ENCODE measurements at places on chromosomes 2 and 18. TPM values are rescaled to one million over a fixed set of nuclear protein-coding genes. Genes with fewer than 3 reads are reported as not detected.

GAD1 gene
- total RNA-seq = 18.5 TPM

- no peak for DNase-seq
Observed at GRCh38 chr2:127254386-127254981, 34.4 kb upstream of the CYP27C1 start.

DNA sequence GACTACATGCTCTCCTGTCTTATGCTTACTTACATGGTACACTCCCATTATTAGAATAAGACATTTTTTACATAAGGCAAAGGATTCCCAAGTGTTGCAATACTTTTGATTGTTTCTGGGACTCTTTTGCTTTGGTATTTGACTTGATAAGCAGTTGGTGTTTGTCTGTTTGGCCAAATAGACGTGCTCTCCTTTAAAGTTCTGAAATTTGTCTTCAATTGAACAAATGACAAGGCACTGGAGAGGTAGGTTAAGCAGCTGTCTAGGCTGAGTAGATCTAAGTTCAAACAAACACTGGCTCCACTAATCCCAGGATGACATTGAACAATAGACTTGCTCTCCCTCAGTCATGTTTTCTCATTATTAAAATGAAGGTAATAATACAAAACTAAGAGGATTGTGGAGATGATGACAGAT is 430.5 kb downstream of the STK39 start:
- DNase-seq = no peak

CAPN13 gene
- 3.3 TPM for total RNA-seq

GRCh38 chr2:1731963-1732768 is 12.1 kb downstream of the PXDN start:
- peak; percentile 3 for DNase-seq

DNA sequence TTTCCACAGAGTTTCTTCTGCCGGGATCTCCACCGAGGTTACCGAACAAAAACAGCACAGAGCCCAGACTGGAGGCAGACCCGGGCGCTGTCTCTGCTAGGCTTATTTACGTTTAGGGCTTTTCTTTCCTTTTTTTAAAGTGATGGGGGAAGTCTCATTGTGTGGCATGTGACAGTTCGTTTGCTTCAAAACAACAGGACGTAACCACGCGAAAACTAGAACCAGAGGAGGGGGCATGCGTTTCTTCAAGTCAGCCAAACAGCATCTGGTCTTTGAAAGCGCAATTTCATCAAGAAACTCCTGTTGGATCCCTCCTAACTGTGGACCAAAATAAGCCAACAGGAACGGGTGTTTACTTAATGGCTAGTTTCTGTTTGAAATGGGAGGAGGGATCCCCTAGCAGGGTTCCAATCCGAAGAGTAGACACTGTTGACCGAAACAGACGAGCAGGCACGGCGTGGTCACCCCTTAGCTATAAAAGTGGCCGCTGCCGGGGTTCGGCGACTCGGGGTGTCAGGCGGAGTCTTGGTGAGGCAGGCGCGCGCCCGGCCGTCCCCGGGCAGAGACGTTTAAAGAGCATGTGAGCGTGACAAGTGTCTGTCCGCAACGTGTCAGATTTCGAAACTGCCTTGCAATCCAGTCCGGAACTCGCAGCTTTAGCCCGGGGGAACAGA is 997 bp upstream of the TGIF1 start:
- DNase-seq = no peak

PDE1A gene
- 0.44 TPM for total RNA-seq

DSG2 gene
- total RNA-seq = 32.1 TPM

POMC gene
- 10.5 TPM for total RNA-seq

DNA sequence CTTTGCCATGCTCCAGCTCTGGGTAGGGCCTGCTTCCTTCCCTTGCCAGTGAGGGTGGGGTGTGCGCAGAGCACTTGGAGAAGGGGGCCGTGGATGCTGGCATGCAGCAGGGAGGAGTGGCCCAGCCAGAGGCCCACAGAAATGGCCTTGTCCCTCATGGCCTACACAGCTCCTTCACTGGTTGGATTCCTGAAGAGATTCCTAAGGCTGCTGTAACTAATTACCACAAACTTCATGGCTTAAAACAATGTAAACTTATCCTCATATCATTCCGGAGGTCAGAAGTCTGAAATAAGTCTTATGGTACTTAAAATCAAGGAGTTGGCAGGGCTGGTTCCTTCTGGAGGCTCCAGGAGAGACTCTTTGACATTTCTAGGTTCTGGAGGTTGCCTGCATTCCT is 195.2 kb downstream of the GLI2 start:
- DNase-seq = no peak

DNA sequence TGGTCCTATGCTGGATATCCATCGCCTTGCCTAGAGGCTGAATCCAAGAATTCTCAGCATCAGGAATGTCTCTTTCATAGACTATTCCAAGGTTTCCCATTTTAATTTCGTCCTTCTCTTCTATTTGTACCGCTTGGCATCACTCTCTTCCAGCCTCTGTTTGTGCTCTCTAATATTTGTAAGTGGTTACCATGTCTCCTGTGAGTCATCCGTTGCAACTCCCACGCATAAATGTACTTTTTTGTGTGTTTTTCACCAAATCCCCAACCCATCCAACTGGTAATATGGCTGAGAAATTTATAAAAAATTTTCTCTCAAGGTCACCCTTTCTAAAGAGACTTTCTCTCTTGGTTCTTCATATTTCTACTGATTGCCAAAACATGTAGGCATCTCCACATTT is 21.8 kb downstream of the COLEC12 start:
- DNase-seq = no peak

GRCh38 chr2:19099181-19099580 is 259.2 kb downstream of the OSR1 start:
- DNase-seq = no peak

DNA sequence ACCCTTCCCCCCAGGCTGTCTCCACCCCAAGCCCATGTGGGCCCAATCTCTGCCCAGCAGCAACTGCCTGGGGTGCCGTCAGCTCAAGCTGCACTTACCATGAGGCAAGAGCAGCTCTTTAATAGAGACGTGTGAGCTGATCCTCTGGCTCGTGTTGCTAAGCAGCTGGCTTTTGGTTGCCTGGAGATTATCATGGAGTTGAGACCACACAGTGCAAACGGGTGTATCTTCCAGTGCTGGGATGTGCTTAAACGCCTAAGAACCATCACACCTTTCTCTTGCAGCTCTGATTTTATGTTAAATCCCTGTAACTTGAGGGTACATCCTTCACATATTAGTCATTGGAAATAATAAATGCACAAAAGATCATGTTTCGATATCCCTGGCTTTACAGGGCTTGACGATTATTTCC is 271.1 kb downstream of the PRKCE start:
- DNase-seq = no peak

DNA sequence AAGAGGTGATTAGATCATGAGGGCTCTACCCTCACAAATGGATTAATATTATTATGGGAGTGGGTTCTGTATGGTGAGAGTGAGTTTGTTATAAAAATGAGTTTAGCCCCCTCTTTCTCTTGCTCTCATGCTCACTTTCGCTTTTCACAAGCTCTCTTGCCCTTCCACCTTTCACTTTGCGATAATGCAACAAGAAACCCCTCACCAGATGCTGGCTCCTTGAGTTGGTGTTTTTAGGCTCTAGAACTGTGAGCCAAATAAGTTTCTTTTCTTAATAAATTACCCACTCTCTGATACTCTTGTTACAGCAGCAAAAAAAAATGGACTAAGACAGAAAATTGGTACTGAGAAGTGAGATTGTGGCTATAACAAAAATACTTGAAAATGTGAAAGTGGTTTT is 106.5 kb downstream of the EHBP1 start:
- no peak for DNase-seq

DNA sequence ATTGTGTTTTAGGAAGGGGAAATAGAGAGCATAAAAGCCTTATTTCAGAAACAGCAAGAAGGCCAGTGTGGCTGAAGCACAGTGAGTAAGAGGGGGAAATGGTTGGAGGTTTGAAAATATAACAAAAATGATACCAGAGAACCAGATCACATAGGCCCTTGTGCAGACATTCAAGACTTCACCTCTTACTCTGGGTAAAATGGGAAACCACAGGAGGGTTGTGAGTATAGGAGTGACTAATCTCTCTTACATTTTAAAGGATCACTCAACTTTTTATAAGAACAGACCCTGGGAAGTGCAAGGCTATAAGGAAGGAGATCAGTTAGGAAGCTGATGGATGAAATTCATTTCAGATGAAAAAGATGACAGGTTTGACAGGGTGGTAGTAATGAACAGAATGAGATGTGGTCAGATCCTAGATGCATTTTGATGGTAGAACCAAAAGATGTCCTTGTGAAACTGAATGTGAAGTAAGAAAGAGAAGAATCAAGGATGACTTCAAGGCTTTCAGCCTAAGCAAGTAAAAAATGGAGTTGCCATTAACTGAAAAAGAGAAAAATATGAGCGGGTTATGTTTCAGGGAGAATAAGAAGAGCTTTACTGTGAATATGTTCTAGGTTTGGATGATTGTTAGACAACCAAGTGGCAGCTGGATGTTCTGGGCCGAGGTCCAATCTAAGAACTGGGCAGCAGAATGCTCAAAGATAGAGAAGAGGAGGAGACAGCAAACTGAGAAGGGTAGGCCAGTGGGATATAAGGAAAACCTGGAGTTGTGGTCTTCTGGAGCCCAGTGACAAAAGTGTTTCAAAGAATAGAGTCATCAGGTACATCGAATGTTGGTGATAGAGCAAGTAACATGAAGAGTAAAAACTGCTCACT is 65.1 kb downstream of the USP40 start:
- no peak for DNase-seq

TIGD1 gene
- total RNA-seq = 4.4 TPM

PHOSPHO2 gene
- 5.5 TPM for total RNA-seq

DNA sequence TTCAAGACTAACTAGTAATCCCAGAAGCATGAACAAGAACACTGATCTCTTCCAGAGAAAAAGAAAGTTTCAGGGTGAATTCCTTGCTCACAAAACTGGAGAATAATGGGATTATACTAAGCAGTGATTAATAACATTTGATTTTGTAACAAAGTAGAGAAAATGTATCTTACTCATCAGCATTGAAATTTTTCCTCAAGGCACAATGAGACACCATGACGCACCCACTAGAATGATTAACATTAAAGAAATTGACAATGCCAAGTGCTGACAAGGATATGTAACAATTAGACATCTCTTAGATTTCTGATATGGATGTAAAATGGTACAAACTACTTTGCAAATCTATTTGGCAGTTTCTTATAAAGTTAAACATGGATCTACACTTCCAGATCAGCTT is 101.1 kb upstream of the EPHA4 start:
- no peak for DNase-seq

- no peak for DNase-seq
Observed at GRCh38 chr2:133420788-133421187, 147.5 kb downstream of the NCKAP5 start.

DNA sequence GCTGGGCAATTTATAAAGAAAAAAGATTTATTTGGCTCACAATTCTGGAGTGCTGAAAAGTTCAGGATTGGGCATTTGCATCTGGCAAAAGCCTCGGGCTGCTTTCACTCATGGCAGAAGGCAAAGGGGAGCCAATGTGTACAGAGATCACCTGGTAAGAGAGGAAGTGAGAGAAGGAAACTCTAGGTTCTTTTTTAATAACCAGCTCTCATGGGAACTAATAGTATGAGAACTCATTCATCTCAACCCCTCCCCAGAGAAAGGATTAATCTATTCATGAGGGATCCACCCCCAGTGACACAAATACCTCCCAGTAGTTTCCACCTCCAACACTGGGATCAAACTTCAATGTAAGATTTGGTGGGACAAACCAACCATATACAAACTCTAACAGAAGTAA is 129.0 kb downstream of the EVA1A start:
- no peak for DNase-seq

All from Caco-2 (cell line).